ENCODE measurements at places on chromosomes 11 and 22. TPM values are rescaled to one million over a fixed set of nuclear protein-coding genes. Genes with fewer than 3 reads are reported as not detected.

DNA sequence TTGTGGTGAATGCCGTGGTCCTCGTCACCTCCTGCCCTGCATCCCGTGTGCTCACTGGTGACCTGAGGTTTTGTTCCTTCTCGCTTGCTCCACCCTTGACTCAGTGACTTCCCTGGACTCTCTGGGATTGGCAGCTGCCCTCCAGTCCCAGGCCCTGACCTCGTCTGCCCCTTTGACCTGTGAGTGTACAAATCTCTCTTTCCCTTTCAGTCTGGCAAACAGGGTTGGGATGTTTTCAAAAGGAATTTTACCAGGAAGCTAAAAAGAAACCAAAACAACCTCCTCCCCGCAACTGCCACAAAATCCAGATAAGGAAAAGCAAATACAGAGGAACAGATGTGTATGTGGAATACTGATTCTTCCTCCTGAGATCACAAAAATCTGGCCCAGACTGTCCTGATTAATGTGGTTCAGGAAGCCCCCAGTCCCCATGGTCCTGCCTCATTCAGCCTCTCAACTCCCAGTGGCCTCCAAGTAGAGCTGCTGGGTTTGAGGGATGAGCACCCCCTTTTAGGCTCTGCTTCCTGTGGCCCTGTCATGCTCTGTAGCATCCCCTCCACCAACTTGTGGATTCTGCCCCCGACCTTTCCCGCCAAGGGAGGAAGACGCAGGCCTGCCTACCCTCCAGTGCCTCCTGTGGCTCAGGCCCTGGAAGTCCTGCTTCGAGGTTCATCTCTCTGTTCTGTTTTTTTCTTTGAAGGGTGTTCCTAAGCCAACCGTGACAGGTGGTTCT, 15.2 kb downstream of the ROBO4 start:
- no peak for DNase-seq

MN1 gene
- 38.5 TPM for total RNA-seq

GRCh38 chr11:128731041-128731663, 37.3 kb downstream of the FLI1 start:
- no peak for DNase-seq

- no peak for DNase-seq
Observed at GRCh38 chr11:19432370-19433061, 191.8 kb upstream of the E2F8 start.

DNA sequence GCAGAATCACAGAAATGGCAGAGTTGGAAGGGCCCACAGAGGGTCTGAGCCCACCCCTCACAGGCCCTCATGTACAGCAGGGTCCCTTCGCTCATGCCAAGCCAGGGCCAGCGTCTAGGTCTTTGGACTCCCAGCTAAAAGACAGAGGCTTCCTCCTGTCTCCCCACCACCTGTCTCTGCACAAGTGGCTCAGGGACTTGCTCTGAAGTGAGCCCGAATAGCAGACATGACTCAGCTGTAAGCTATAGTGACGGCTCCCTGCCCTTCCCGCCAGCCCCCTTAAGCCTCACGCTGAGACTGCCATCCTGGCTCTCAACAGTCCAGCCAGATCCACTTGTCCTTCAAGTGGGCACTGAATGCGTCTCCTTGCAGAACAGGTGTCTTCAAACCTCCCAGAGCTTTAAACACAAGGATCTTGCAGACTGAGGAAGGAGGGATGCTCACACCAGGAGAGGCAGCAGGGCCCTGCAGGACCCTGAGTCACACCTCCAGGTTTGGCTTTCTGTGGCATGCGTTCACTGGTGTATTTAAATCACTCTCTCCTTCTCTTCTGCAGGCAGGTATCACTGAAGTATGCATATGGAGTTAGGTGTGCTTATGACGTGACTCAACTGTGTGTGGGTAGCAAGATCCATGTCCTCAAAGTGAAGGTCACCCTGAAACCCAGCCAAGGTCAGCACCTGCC, 154.9 kb downstream of the CACNA1I start:
- no peak for DNase-seq

DNA sequence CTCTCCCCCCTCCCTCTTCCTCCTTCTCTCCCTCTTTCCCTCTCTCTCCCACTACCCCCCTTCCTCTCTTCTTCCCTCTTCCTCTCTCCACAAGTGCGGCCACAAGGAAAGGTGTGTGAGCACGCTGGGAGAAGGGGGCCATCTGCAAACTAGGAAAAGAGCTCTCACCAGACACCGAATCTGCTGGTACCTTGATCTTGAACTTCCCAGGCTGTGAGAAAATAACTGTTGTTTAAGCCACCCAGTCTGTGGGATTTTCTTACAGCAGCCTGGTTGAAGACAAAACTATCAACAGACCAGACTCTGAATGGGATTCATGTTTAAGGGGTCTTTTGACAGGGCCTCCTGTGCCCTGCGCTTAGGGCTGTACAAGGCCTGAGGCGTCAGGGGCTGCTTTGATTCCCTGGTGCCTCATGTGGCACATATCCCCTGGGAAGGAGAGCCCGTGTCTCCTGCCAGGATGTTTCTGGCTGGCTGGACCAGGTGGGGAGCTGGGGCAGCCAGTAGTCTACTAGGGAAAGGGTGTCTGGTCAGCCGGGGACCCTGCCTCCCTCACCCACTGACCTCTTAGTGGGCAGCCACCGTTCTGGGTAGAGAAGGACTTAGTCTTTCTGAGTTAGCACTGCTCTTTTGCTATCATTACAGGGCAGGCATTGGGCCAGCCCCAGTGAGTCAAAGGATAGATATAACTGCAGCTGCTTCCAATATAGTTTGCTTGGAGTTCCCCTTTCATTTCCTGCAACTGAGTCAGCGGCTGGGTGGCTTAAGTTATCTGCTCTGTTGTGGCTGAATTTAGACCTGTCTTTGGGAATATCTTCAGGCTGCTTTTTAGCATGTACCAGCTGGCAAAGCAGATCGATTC, 6.2 kb downstream of the PANX1 start:
- peak; percentile 88 for DNase-seq

GRCh38 chr11:57801183-57801485, 39.5 kb downstream of the CTNND1 start:
- no peak for DNase-seq

Data from gastrocnemius medialis (tissue), 4 donors.